ENCODE measurements at places on chromosomes 3 and 15.

DNA sequence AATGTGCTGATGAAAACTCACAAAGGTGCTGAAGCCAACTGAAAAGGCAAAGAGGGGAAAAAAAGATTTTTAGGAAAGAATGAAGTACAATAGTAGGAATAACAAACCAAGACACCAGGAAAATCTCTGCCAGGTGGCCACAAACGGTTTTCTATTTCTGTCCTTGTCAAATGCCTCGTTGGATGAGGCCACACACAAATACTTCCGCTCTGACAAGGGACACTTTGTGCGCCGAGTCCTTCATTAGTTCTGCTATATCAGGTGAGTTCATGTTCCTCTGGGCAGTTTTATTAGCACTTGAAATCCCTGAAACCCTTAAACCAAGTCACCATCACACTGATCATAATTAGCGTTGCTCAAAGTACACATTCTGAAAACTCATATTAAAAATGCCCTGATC, 373.1 kb downstream of the VPS13C start:
- DNase-seq = no peak

DNA sequence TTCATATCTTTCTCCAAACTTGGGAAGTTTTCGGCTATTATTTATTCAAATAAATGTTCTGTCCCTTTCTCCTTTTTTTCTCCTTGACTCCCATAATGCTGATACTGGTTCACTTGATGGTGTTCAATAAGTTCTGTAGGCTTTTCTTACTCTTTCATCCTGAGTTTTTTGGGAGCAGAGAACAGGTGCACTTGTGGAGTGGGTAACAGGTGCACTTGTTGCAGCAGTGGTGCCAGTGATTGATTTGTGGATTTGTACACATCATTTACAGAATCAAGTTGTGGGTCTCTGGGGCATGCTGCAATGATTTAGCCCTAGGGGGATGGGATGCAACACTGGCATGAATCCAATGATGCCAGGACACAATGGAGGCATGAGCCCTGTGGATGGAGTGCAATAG, 14.8 kb upstream of the OR5H1 start:
- no peak for DNase-seq

DNA sequence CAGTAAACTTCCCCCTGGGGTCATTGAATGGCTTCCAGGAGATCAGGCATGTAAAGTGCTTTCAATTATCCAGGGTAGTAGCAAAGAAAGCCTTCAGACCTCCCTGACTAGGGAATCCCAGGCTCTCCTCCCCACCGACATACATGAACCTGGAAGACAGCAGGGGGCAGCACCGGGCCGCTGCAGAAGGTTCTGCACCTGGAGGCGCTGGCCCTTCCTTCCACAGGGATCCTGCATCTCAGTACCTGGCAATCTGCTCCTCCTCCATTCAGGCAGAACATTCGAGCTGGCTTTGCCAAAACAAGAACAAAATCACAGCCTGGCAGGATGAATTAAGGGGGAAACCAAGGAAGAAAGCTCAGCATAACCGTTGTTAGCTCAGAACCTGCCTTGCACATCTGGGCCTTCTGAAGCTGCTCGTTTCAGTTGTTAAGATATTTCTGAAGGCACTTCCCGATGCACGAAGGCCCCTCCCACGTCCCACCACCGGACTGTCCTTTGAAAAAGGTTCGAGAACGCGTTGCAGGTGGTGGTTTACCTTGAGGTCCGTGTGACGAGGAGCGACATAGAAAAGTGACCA, 237.7 kb downstream of the SLCO3A1 start:
- no peak for DNase-seq

GRCh38 chr3:15982667-15983196, 185.0 kb upstream of the ANKRD28 start:
- DNase-seq = no peak

GRCh38 chr3:177498037-177498857, 301.0 kb upstream of the TBL1XR1 start:
- DNase-seq = no peak

- DNase-seq = no peak
These were observed 645 bp downstream of the COPS2 start for GRCh38 chr15:49154799-49155109.

GRCh38 chr3:27239951-27240350, 129.2 kb downstream of the NEK10 start:
- no peak for DNase-seq

GRCh38 chr3:25074149-25074548, 353.9 kb upstream of the RARB start:
- no peak for DNase-seq

DNA sequence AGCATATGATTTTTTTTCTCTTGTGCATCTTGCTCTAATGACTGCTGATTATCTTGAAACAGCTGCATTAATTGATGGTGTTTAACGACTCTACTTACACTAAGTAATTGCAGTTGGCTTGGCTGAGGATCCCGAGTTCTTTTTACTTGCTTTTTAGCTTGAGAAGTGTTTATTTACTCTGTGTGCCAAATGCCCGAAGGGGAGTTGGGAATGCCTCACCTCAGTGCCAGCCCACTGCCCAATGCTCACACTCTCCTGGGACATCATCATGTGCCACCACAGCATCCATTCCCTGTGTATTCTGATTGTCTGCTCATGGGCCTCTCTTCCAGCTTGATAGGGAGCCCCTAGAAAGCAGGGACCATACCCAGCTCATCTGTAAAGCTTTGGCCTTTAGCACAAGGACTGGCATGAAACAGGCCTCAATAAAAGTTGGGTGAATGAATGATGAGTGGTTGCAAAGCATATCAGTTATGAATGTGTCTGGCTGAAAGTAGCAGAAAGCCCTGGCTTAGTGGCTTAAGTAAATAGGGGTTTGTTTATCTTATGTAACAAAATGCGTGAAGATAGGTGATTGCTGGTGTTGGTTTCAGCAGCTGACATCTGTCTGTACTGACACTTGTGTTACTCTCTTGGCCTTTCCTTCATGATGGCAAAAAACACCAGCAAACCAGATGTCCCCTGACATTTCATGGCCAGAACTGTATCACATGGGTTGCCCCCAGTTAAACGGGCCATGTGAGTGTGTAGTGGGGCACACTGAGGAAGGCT, 8.1 kb downstream of the PXYLP1 start:
- no peak for DNase-seq

- no peak for DNase-seq
These were observed 53.8 kb downstream of the ATP8B4 start for GRCh38 chr15:50065279-50065678.

GRCh38 chr15:92407916-92408315, 14.2 kb downstream of the ST8SIA2 start:
- no peak for DNase-seq

- DNase-seq = no peak
These were observed 13.2 kb upstream of the PODXL2 start for GRCh38 chr3:127615631-127616305.

DNA sequence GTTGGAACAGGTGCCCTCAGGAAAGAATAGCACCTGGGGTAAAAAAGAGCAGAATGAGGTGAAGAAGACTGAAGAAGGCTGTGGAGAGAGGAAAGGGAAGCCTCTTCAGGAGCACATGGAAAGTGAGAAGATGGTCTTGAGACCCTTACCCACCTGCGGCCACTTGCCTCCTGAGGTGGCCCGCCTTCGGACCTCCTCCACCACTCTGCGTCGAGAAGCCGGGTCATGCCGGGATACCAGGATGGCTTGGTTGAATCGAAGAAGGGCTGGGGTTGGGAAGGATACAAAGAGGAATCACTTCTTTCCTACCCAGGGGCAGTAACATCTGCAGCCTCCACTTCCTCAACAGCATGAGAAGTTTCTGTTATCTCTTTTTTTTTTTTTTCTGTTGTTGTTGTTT, 3.0 kb downstream of the LPCAT4 start:
- DNase-seq = no peak

DNA sequence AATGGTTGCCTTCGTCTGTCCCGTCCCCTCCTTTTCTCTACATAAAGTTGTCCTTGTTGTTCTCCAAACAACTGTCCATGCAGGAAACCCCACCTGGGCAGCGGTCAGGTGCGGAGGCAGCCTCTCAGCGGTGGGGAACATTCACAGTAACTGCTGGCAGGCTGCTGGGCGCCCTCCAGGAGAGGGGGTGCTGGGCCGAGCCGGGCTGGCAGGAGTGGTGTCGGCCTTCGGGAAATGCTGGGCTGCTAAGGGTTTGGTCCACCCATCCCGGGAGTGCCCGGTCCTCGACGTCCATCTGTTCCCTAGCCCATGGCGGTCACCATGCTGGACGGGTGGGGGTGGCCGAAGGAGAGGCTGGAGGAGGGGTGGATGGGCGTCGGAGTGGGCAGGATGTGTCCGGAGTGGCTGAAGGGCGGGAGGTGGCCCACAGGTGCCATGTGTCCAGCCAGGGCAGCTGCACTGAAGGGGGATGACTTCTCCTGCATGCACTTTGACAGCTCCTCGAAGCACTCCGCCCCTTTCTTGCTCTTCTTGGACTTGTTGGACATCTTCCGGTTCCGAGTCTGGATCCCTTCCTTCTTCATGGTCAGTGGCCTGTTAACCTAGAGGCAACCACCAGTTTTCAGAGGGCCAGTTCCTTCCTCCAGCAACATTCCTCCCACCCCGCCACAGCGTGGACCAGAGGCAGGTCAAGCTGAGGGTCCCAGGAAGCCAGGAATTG, 12.1 kb downstream of the GATA2 start:
- no peak for DNase-seq

DNA sequence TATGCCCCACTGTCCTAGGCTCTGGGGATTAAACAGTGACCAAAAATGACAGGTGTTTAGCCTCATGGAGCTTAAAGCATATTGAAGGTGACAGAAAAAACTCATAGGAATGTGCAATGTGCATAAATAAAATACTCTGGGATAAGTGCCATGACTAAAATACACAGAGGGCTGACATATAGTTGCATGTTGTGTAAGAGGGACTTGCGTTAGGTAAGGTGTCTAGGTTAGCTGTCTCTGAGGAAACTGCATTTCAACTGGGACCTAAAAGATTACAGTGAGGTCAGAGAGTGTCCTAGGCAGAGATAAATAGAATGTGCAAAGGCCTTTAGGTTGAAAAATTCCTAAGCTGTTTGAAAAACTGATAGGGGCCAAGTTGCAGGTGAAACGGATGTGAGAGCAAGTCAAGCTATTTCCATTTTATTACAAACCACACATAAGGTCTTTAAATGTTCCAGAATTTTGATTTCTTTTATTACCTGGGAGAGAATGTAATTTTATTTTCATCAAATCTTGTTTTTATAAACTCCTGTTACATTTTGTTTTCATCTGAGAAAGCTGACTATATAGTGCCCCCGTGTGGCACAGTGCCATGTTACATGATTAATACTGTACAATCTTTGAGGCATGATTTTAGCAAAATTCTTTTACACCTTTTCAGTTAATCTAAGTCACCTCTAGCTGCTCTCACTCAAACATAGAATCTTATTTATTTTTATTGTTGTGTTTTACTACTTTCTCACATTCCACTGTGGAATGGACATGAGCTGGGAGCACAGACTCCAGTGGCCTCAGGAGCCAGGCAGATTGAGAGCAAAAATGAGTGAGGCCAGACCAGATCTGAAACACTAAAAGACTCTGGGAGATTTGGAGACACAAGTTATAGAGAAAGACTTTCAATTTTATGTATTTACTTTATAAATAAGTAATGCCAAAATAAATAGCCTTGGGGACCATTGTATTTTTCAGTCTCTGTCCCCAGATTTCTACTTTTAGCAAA, 259.6 kb upstream of the ZNF717 start:
- DNase-seq = no peak

DNA sequence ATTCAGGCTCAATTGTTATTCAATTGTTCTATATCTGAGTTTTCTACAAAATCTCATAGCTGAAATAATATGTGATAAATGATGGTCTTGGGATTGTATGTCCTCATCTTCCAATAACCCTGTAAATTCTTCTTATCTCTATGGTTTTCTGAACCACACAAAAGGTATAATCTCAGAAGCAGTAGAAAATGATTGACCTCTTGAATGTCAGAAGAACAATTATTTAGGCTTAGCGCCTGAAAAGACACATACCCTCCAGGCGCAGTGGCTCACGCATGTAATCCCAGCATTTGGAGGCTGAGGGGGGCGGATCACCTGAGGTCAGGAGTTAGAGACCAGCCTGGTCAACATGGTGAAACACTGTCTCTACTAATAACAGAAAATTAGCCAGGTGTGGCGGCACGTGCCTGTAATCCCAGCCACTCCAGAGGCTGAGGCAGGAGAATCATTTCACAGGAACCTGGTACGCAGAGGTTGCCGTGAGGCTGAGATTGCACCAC, 288.0 kb upstream of the TBC1D5 start:
- no peak for DNase-seq

DNA sequence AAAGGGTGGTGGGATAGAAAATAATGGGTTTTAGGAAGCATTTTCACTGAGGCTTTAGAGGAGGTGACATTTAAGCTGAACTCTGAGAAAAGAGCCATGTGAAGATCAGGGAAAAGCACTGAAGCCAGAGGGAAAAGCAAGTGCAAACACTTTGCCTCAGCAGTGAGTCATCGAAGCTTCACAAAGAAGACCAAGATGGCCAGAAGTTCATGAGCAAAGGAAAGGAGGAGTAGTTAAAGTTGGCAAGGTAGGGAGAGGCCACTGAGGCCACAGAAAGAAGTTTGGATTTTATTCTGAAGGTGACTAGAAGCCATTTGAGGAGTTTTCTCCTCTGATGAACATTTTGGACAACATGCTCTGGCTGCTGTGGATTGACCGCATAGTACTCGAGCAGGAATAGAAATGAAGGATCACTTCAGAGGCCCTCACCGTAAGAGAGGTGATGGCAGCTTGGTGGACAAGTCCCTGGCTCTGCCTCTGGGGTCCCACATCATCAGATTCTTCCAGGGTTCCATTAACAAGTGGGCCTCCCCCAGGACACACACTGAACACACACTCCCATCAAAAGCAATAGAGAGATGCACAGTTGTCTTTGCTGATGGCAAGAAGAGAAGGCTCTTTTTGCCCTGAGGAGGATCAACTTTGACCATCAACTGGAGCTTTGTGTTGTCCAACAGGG, 75.5 kb downstream of the TOP2B start:
- no peak for DNase-seq

DNA sequence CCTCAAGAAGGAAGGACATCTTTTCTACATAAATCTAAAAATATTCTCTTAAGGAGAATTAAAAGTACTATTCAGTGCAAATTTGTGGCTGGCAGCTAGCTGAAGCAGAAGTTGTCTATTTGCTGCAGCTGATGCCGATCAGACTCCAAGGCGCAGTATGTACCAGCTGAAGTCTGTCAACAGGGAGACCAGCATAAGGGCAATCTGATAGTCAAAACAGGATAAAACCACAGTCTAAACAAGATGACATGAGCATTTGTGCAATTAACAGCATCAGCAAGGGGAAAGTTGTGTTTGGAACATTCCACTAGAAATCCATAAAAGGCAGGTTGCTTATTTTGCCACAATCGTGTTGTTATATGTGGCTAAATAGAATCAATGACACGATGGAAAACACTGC, 198.2 kb upstream of the ROBO2 start:
- DNase-seq = no peak

All from stimulated activated CD4-positive, alpha-beta T cell treated with anti-CD3 and anti-CD28 coated beads, TNF-alpha, amount 100 ng/mL, for 48 hours (primary cell).